Heart right ventricle (tissue), 16 donors: ENCODE measurements at places on chromosomes 5 and 9. TPM values are rescaled to one million over a fixed set of nuclear protein-coding genes. Genes with fewer than 3 reads are reported as not detected.

DNA sequence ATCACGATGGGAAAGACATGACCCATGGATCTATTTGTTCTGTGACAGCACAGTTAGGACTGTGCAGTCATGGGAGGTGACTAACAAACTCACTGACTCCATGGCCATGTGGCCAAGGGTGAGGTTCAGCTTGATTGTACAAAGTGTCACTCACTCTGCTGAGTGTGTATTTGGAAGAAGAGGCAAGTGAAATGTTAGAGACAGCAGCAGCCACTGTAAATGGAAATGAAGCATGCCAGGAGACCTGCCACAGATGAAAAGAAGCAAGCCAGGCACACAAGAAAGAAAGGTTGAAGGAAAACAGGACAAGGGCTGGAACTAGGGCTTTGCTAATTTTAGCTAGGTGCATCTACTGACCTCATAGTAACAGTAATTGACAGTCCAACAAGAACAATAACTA lies 42.7 kb upstream of the PALM2AKAP2 start:
- peak; percentile 28 for DNase-seq

- no peak for DNase-seq
Measured at GRCh38 chr5:124463851-124464250, 282.6 kb downstream of the ZNF608 start.

DNA sequence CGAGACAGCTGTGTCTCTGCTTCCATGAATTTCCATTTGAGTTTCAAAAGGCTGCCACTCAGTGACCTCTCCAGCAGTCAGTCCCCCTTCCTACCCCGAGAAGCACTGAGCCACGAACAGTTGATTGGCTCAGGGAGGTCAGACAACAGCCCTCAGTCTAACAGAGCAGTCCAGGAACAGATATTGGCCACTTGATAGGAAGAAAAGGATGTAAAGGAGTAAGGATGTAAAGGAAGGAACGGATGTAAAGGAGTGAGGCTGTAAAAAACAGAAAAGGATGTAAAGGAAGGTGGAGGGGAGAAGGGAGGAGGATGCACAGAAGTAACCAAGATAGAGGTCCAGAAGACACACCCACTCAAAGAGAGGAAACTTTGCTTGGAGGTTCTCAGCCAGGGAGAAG lies 3.2 kb upstream of the NR4A3 start:
- DNase-seq, result no peak

GRCh38 chr9:114167591-114168091 lies 12.3 kb downstream of the COL27A1 start:
- DNase-seq, result no peak

DNA sequence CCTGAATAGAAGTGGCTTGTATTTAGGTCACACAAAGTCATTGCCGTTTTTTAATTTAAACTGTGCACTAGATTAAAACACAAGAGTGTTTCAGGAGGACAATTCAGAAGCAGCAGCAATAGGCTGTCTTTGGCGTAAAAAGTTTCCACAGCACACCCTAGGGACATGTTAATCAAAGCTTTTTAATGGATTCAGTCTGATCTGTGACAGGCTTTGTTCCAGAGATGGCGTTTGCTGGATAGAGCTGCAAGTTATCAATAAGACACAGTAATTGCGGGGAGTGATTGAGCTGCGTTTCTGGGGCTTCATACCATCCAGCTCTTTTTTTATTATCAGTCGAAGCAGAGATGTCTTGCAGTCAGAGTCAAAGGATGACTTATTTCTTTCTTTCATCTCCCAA lies 300.3 kb downstream of the ZNF608 start:
- DNase-seq, result no peak

- DNase-seq, result no peak
Measured at GRCh38 chr9:74742792-74743730, 144.7 kb downstream of the TRPM6 start.

DNA sequence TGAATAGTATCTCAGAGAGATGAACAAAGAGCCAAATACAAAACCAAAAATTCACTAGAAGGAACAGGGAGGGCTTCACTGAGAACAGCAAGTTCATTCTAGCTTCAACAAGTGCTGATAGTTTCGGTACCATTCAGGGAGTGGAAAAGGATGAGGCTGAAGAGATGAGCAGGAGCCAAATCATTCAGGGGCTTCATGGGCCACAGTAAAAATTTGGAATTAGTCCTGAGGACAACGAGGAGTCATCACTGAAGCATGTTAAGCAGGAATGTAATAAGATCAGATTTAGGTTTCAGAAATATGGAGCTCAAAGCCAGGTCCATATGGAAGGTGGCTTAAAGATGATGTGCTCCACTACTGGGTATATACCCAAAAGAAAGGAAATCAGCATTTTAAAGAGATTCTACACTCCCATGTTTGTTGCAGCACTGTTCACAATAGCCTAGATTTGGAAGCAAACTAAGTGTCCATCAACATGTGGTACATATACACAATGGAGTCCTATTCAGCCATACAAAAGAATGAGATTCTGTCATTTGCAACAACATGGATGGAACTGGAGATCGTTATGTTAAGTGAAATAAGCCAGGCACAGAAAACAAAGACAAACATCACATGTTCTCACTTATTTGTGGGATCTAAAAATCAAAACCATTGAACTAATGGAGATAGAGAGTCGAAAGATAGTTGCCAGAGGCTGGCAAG lies 36.2 kb downstream of the SPOCK1 start:
- no peak for DNase-seq

- no peak for DNase-seq
Measured at GRCh38 chr9:130785053-130785452, 50.0 kb upstream of the ABL1 start.

GRCh38 chr9:74006935-74007334 lies 490.2 kb upstream of the RORB start:
- no peak for DNase-seq

GRCh38 chr9:134035041-134036039 lies 10.1 kb downstream of the BRD3OS start:
- no peak for DNase-seq

GRCh38 chr5:103451261-103451660 lies 111.3 kb downstream of the NUDT12 start:
- DNase-seq, result no peak

The ANKRD20A1 gene
- total RNA-seq, result 1.7 TPM

The ADAMTS19 gene
- total RNA-seq, result 0.49 TPM

The KIF4B gene
- 0.05 TPM for total RNA-seq

The DMRT3 gene
- total RNA-seq, result not detected

The GFRA3 gene
- total RNA-seq, result 0.76 TPM
